NK-92 treated with Interleukin-12 subunit alpha and Interleukin-12 subunit beta, amount 100 ng/mL, for 24 hours (cell line): ENCODE measurements at places on chromosomes 7 and 10.
A peak's percentile ranks its signal among the peaks of the same experiment; 100 is the strongest.

GRCh38 chr7:100675581-100676350 is 2.2 kb downstream of the GNB2 start:
- peak; percentile 96 for DNase-seq

- no peak for DNase-seq
Observed at GRCh38 chr7:158272091-158272490, 315.5 kb downstream of the PTPRN2 start.

DNA sequence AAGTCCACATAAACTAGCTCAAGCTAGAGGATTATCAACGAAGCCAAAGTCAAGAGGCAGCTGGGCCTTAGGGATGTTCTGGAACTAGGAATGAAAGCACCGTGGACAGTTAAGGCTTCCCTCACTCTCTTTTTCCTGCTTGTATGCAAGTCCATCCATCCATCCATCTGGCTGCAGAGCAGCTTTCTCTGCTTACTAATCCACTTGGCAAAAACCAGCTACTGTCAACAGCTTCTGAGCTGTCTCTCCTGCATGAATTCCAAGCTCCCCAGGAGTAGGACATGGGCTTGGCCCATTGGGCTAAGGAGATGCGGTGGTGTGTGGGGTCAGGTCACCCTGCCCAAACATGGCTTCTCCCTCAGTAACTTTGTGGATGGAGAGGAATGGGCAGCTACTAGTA is 66.2 kb downstream of the NAMPT start:
- no peak for DNase-seq

DNA sequence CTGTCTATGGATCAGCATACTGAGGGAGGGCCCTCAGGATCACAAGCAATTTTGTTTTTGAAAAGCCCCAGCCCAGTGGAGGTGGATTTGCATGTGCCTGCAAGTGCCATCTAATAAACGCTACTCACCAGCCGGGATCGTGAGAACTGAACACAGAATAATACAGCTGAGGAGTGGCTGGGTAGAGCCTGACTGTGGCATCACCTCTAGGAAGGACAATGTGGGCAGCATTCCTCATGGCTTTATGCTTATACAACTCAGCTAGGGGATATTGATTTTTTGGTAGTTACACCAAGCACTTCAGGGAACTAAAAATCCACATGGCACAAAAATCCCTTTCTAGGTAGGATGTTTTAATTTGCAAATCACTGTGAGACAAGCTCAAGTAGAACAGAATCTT is 72.7 kb upstream of the PALS2 start:
- no peak for DNase-seq

- DNase-seq: no peak
Observed at GRCh38 chr7:15424468-15424867, 137.3 kb downstream of the AGMO start.

GRCh38 chr7:134669388-134669787 is 22.7 kb downstream of the BPGM start:
- no peak for DNase-seq

GRCh38 chr10:120656107-120656506 is 195.1 kb upstream of the WDR11 start:
- no peak for DNase-seq

GRCh38 chr7:40604601-40605438 is 470.0 kb downstream of the SUGCT start:
- peak; percentile 14 for DNase-seq

- no peak for DNase-seq
Observed at GRCh38 chr7:80924090-80924489, 5.2 kb upstream of the SEMA3C start.
